ENCODE measurements at places on chromosomes 3 and 15. TPM values are rescaled to one million over a fixed set of nuclear protein-coding genes. Genes with fewer than 3 reads are reported as not detected.

The MKRN3 gene
- total RNA-seq, result 0.38 TPM

The CAMK2N2 gene
- total RNA-seq, result not detected

The SLC24A5 gene
- total RNA-seq, result not detected

The PLA2G4E gene
- not detected for total RNA-seq

The GATA2 gene
- total RNA-seq, result 14.9 TPM

The PRSS50 gene
- total RNA-seq, result not detected

The SPRED1 gene
- 32.9 TPM for total RNA-seq

The KLHL40 gene
- total RNA-seq, result not detected

The A4GNT gene
- not detected for total RNA-seq

The KIF15 gene
- total RNA-seq, result 26.1 TPM

The AGBL1 gene
- total RNA-seq, result not detected

The DYNLT2B gene
- 20.5 TPM for total RNA-seq

The DZIP1L gene
- 18.1 TPM for total RNA-seq

The CYP1A1 gene
- total RNA-seq, result not detected

The GABRA5 gene
- total RNA-seq, result not detected

The SIDT1 gene
- not detected for total RNA-seq

The SPATA12 gene
- total RNA-seq, result not detected

The CILP gene
- total RNA-seq, result not detected

The PYDC2 gene
- total RNA-seq, result not detected

The EPHB1 gene
- not detected for total RNA-seq

The LMOD3 gene
- not detected for total RNA-seq

The NMB gene
- 1.7 TPM for total RNA-seq

The KNL1 gene
- 83.2 TPM for total RNA-seq

The SNX22 gene
- 0.05 TPM for total RNA-seq

The PGBD4 gene
- 1.5 TPM for total RNA-seq

The EPHA3 gene
- not detected for total RNA-seq

The USP8 gene
- 57.5 TPM for total RNA-seq

The HCLS1 gene
- total RNA-seq, result not detected

The EXD1 gene
- not detected for total RNA-seq

The ZNF445 gene
- 5.8 TPM for total RNA-seq

Data from SJSA1 (cell line).